NCI-H1092 treated with DMSO at 0.1 percent for 48 hours (cell line): ENCODE measurements at places on chromosomes 16 and 17.
A peak's percentile ranks its signal among the peaks of the same experiment; 100 is the strongest.

- DNase-seq, result no peak
Observed at GRCh38 chr17:17358866-17359265, 55.7 kb downstream of the NT5M start.

DNA sequence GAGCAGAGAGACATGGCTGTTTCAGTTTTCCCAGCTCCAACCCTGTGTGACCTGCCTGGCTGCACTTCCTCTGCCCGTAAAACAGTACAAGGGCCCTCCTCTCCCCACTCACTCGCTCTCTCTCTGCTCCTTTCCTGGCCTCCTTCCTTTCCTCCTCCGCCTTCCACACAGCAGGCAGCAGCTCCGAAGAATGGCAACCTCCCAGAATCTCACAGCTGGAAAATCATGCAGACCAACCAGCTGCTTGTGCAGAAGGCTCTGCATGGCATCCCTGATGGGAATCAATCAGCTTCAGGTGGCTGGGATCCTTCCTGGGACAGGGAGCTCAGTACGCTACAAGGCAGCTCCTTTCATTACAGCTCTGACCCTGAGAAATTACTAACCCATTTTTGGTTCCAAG, 27.4 kb downstream of the TMEM132E start:
- no peak for DNase-seq

GRCh38 chr16:63612462-63613227, 1509.2 kb downstream of the CDH11 start:
- no peak for DNase-seq

- DNase-seq, result peak; percentile 27
Observed at GRCh38 chr17:20072692-20072992, 63.5 kb downstream of the SPECC1 start.

DNA sequence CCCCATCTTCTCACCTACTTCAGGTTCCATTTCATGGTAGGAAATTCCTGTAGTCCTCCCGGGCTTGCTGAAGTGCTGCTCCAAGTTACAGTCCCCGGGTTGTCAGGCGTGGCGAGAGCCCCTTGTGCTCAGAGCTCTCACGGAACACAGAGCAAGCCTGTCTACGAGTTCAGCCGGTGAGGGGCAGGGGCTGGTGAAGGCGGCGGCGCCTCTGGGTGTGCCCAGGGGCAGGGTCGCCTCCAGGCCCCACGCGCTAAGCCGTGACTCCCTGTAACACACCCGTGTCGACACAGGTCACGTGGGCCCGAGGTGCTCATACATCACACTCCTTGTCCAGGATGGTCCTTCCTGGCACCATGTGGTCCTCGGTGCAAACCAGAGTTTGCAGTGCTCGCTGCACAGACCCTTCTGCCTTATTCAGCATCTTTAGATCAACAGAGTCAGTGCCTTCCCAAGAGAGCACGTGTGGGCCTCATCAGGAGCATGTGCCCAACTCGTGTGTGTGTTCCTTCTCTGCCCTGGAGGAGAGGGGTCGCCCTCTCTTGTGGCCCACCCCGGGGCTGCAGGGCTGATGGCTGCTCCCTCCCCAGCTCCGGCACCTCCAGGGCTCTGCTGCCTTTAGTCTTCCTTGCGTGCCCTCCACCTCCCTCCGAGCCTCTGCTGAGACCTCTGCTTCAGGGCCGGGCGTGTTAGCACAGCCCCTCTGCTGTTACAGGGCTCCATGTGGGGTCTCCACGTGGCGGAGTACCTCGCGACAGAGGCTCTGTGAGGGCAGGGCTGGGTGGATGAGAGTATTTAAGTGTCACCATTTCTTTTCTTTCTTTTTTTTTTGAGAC, 51.2 kb downstream of the WDR45B start:
- DNase-seq, result no peak

- DNase-seq, result no peak
Observed at GRCh38 chr17:3710951-3711383, 12.7 kb upstream of the HASPIN start.

DNA sequence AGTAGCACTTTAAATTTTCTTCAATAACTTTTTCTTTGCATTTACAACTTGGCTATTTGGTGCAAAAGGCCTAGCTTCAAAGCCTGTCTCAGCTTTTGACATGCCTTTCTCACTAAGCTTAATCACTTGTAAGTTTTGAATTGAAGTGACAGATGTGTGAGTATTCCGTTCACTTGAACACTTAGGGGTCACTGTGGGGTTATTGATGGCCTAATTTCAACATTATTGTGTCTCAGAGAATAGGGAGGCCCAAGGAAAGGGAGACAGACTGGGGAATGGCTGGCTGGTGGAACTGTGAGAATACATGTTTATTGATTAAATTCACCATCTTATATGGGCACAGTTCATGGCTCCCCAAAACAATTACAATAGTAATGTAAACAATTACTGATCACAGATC, 84.1 kb downstream of the TAOK1 start:
- DNase-seq, result no peak

DNA sequence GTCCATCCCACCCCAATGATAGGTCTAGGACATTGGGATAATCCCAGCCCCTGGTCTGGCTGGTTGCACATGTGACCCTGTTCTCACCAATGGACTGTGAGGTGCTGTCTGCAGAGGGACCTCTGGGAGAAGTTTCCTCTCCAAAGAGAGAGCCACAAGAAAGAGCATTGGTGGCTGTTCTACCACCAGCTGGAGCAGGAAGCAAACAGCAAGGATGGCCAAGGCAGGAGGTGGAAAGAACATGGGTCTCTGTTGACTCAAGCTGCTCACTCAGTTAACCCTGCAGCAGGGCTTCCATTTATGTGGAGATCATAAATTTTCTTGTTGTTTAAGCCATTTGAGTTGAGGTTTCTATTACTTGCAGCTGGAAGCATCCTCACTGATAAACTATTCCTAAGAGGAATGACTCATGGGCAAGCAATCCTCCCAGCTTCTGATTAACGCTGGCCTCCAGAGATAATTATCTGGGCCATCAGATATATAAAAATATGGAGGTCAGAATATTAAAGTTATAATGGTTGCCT, 52.6 kb downstream of the CYB5B start:
- no peak for DNase-seq
